ENCODE measurements at places on chromosomes 13 and 19. TPM values are rescaled to one million over a fixed set of nuclear protein-coding genes. Genes with fewer than 3 reads are reported as not detected.

PLK5 gene
- total RNA-seq, result under 0.01 TPM

IL17D gene
- total RNA-seq, result 2.1 TPM

KLK8 gene
- total RNA-seq, result not detected

FREM2 gene
- not detected for total RNA-seq

NEK5 gene
- 0.36 TPM for total RNA-seq

LILRA2 gene
- not detected for total RNA-seq

NKPD1 gene
- total RNA-seq, result 0.29 TPM

HOOK2 gene
- 16.8 TPM for total RNA-seq

PCSK4 gene
- total RNA-seq, result 1.4 TPM

- DNase-seq, result peak; percentile 66
Measured at GRCh38 chr19:10553943-10554381, 10.3 kb downstream of the ATG4D start.

DNA sequence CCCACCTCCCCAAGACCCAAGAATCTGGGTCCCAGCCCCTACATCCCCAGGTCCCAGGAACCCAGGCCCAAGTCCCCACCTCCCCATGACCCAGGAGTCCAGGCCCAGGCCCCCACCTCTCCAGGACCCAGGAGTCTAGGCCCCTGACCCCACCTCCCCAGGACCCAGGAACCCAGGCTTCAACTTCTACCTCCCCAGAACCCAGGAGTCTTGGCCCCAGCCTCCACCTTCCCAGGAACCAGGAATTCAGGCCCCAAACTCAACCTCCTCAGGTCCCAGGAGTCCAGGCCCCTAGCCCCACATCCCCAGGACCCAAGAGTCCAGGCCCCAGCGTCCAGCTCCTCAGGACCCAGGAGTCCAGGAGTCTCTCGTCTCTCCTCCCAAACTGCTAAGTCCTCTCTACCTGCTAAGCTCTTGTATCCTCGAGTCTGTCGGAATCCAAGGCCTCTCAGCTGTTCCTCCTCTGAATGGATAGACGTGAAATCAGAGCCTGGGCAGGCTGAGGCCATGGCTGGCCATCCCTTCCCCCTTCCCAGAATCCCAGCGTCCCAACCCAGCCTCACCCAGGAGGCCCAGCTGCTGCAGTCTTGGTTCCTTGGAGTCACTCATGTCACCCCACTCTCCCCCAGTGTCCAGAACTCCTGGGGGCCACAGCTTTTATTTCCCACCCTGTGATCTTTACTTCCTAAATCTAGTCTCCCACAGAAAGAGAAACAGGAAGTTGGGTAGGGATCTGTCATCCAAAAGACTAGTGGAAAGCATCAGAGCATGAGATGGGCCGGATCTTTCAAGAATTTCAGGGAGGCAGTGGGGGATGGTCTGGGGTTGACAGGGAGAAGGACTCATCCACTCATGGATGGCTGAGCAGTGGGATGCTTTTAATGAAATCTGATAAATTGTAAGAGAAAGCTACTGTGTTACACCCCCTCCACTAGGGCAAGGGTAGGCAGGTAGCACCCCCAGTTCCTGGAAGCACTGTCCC is at the start of gene CD209:
TSS of gene CD209 (minus strand) at position 632 of the 982 bp plus-strand sequence. CDS start at position 609, 23 bp downstream.
- DNase-seq, result no peak

DNA sequence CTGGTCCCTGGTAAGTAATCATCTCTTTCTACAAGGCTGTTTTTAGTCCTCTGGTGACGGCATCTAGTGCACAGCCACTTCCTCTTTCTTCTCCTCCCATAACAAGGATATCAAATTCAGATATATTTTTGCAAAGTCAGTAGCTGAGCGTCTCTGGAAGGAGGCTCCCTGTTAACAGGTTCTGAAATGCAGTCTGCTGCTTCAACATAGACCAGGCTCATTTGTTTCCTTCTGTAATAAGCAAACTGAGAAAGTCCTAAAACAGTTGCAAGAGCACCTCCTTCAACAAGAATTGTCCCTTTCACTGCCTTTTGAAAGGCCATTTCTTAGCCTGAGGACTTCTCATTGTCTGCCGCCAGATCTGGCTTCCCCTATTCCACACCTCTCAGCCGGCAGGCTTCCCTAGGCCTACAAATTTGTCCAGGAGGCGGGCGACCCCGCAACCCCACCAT is 7.4 kb upstream of the ZSCAN5A start:
- no peak for DNase-seq

DNA sequence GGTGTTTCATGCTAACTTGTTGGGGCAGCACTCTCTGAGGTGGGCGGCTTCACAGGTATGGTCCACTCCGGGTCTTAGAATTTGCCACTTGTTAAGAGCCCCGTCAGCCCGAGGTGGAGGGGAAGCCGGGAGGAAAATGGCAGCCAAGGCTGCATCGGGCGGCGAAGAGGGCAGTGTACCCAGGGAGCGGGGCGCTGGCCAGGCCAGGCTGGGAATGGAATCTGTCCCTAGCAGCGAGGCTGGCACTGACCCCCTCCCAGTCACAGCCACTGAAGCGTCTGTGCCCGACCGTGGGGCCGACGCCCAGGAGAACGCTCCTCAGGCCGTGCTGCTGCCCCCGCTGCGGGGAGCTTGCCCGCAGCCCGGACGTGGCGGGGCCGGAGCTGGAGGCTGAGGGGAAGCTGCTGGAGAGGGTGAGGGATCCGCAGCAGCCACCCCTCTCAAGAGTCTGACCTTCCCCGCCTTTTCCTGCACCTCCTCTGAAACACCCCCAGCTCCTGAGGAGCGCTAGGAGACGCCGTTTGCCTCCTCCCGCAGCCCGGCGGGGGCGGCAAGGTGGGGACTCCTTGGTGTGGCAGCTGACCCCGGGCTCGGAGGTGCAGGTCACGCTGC is 313.8 kb upstream of the SPRY2 start:
- peak; percentile 48 for DNase-seq

- no peak for DNase-seq
Measured at GRCh38 chr13:29679396-29680053, 84.0 kb upstream of the SLC7A1 start.

GRCh38 chr19:6227156-6227935 is 52.4 kb downstream of the MLLT1 start:
- DNase-seq, result peak; percentile 84

- no peak for DNase-seq
Measured at GRCh38 chr13:28626266-28626665, 32.7 kb upstream of the POMP start.

- no peak for DNase-seq
Measured at GRCh38 chr13:43401361-43401760, 378.0 kb downstream of the DNAJC15 start.

GRCh38 chr19:35088131-35088913 is 27.3 kb upstream of the FXYD3 start:
- peak; percentile 98 for DNase-seq

- no peak for DNase-seq
Measured at GRCh38 chr13:39402221-39402970, 200.6 kb downstream of the LHFPL6 start.

DNA sequence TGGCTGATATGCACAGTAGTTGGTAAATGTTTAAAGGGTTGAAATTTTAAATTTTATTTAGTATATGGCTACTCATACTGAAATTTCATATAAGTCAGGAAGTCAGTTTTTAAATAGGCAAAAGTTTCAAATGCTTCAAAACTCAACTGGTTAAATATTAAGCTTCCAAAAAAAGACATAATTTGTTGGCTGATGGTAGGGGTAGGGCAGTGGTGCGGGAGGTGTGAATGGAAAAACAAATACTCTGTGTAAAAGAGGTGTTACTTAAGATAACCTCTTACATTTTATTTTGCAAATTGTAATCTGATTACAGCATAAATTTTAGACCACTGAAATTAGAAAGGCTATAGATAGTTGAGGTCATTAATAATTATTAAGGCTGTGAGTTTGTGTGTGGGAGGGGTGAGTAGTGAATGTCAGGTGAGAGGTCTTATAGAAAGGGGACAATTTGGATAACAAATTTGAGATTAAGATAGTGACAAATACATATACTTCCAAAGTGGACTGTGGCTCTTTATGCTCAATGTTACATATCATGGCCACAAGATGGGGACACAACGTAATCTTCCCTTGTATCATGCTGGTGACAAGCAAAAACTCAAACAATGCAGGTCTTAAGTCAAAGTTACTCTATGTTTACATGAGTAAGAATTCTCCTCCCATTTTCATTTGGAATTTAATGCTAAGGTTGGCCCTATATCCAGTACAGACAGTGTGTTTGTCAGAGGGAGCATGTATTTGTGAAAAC is 36.6 kb upstream of the OXGR1 start:
- peak; percentile 61 for DNase-seq

- DNase-seq, result peak; percentile 35
Measured at GRCh38 chr19:46821512-46822409, 28.9 kb downstream of the AP2S1 start.

GRCh38 chr13:76971215-76971614 is 20.7 kb upstream of the CLN5 start:
- no peak for DNase-seq

- DNase-seq, result peak; percentile 60
Measured at GRCh38 chr19:44111910-44112463, 1.2 kb upstream of the ZNF225 start.

GRCh38 chr19:18513868-18514267 is 8.0 kb downstream of the ELL start:
- no peak for DNase-seq

DNA sequence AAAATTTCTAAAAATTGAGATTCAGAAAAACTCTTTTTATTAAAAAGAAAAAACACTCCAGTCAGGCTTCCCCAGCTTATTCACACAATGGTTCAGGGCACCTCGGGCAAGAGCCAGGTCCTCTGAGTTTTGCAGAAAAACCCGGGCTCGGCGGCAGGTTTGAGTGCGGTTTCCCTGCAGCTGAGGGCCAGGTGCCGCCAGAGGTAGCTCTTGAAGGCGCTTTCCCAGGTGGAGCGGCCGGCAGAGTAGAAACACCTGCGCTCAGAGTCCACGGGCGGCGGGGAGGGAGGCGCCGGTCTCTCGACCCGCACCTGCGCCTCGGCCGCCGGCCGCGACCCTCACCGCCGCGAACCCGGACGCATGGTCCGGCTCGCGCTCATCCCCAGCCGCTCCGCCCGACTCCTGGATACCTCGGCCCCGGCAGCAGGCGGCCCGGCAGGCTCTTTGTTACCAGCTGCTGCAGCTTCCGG is 444 bp downstream of the PROSER1 start:
- no peak for DNase-seq
